EH (cell line): ENCODE measurements at places on chromosomes 12 and 14.
A peak's percentile ranks its signal among the peaks of the same experiment; 100 is the strongest.

GRCh38 chr12:1552171-1552570 is 42.2 kb downstream of the FBXL14 start:
- DNase-seq = peak; percentile 62

GRCh38 chr12:12561371-12562015 is 1.2 kb downstream of the DUSP16 start:
- peak; percentile 63 for DNase-seq

DNA sequence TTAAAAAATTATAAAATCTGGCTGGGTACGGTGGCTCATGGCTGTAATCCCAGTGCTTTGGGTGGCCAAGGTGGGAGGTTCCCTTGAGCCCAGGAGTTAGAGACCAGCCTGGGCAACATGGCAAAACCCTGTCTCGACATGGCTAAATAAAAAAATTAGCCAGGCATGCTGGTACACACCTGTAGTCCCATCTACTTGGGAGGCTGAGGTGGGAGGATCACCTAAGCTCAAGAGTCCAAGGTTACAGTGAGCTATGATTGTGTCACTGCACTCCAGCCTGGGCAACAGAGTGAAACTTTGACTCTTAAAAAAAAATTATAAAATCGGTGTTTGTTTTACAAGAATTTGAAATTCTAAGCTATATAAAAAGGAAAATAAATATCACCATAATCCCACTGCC is 141.8 kb downstream of the SLC38A6 start:
- no peak for DNase-seq

DNA sequence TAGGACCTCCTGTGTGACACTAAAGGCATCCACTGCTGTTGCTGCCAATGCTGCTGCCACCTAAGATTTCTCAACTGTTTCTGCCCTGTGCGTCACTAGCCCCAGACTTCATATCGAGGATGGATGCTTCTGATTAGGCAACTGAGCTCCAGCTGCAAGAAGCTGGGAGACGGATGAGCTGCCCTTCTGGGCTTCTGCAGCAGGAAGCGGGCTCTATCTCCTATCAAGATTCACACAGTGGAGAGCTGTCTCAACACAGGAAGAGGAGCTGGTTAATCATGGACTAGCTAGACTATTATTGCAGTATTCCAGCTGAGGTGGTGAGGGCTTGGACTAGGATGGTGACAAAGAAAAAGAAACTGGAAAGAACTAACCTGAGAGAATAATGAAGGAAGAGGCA is 59.2 kb upstream of the PELI2 start:
- DNase-seq = no peak

DNA sequence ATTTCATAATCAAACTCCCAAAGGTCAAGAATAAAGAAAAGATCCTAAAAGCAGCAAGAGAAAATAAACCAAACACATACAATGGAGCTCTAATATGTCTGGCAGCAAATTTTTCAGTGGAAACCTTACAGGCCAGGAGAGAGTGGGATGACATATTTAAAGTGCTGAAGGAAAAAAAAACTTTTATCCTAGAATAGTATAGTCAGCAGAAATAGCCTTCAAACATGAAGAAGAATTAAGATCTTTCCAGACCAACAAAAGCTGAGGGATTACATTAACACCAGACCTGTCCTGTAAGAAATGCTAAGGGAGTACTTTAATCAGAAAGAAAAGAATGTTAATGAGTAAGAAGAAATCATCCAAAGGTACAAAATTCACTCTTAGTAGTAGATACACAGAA is 215.7 kb upstream of the IGF1 start:
- no peak for DNase-seq

DNA sequence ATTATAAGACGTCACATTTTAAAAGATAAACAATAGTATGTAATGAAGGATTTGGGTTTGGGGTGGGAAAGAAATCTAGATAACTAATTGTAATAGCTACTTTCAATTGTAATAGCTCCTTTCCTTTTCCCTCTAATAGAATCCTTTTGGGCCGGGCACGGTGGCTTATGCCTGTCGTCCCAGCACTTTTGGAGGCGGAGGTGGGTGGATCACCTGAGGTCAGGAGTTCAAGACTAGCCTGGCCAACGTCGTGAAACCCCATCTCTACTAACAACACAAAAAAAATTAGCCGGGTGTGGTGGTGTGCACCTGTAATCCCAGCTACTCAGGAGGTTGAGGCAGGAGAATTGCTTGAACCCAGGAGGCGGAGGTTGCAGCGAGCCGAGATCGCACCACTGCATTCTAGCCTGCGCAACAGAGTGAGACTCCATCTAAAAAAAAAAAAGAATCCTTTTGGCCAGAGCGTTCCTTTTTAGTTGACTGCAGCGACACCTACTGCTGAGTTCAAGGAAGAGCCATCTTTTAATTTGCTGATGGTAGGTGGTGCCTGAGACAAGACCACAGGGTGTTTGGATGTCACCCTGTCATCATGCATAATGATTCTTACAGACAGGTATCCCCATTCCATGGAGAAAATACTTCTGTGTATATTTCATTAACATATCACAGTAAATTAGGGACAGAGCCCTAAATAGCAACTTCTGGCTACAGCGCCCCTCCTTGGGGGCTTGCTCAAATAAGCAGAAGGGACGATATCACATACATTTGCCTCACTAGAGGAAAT is 79.5 kb downstream of the ARMH4 start:
- peak; percentile 77 for DNase-seq
